ENCODE measurements at places on chromosomes 12 and 14.
A peak's percentile ranks its signal among the peaks of the same experiment; 100 is the strongest.

- peaks cover 20% of the 10 kb centered on the region for H3K27me3 ChIP-seq
- H3K4me1 ChIP-seq = peaks cover 58% of the 10 kb centered on the region
- ATAC-seq = peak; percentile 72
- H3K36me3 ChIP-seq = peaks cover 7% of the 10 kb centered on the region
- H3K4me3 ChIP-seq = no peak overlapping the region
Measured at GRCh38 chr12:111359231-111359913, 9.5 kb downstream of the PHETA1 start.

DNA sequence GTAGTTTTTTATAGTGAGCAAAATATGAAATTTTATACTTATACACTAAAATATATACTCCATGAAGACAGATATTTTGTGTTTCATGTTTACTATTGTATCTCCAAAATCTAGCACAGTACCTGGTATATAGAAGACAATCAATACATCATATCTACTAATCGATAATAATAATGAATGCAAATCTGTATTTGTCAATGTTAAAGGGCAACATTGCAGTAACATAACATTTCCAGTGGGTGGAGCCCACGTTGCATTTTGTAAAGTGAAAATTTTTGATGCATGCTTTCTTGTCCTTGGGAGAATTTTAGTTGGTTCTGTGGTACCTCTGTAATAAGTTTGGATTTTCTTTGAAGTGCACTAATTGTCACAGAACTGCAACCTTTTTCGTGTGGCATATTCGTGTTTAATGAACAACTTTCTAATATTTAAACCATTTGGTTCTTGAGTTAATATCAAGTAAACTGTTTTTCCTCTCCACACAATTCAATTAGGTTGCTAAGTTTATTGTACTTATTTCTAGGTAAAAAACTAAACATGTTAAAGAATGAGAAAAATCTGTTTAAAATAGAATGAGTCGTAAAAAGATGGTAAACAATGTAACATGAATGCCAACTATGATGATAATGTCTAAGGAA, 47.4 kb downstream of the AVPR1A start:
- H3K4me1 ChIP-seq = no peaks in the 10 kb centered on the region
- H3K27me3 ChIP-seq = no peaks in the 10 kb centered on the region
- H3K27ac ChIP-seq = no peak overlapping the region
- no peak overlapping the region for H3K4me3 ChIP-seq
- no peak for ATAC-seq

- H3K4me3 ChIP-seq = no peak overlapping the region
- H3K4me1 ChIP-seq = peaks cover 16% of the 10 kb centered on the region
- peaks cover 29% of the 10 kb centered on the region for H3K36me3 ChIP-seq
- no peak overlapping the region for H3K27ac ChIP-seq
- no peaks in the 10 kb centered on the region for H3K27me3 ChIP-seq
- no peak for ATAC-seq
Measured at GRCh38 chr12:49524660-49525324, 14.0 kb upstream of the KCNH3 start.

DNA sequence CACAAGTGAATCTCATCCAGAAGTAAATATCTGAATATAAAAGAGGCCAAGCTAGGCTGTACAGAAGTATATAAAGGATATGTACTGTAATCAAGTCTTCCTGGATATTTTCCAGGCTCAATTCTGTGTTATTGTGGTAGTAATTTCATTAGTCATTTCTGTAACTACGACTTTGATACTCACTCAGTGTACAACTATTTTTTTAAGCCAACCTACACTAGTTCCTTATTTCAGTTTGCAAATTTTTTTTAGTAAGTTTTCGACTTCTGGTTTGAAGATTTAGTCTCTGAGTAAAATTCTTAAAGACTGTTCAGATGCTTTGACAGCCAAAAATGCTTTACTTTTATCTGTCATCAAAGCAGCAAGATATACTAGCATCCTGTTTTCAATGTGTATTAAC, 130.8 kb downstream of the CAPZA3 start:
- no peaks in the 10 kb centered on the region for H3K36me3 ChIP-seq
- no peaks in the 10 kb centered on the region for H3K27me3 ChIP-seq
- H3K4me3 ChIP-seq = no peak overlapping the region
- no peaks in the 10 kb centered on the region for H3K4me1 ChIP-seq
- ATAC-seq = no peak

DNA sequence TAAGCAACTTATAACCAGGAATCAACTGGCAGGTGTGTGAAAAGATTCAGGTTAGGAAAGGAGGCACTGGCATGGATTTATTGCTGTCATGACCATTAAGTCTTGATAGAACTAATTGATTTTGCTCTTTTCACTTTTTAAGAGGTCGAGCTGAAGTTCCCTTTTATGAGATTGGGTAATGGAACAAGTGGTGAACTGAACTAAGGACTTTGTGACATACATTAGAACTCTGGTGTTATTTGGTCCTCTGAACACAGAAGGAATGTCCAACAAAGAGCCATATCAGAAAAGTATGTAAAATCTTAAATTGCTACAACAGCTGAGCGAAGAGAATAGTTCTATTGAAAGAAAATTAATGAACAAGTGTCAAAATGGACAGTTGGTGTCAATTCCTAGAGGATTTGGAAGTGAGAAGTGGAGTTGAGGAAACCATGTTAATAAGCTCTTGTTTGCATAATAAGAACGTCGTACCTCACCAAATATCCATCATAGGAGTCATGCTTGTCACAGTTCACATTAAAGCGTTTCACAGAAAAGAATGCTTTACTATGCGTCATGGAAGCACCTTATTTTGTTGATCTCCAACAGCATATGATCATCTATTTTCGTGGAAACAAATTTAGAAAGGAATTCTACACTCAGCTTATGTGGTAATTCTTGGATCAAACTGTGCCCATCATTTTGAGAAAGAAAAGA, 8.4 kb upstream of the MYF6 start:
- ATAC-seq = no peak
- H3K36me3 ChIP-seq = no peaks in the 10 kb centered on the region
- H3K4me1 ChIP-seq = peaks cover 10% of the 10 kb centered on the region
- H3K4me3 ChIP-seq = no peak overlapping the region
- H3K27ac ChIP-seq = no peak overlapping the region
- no peaks in the 10 kb centered on the region for H3K27me3 ChIP-seq

- H3K27ac ChIP-seq = peak overlapping the region; percentile 24
- no peak for ATAC-seq
- H3K27me3 ChIP-seq = no peaks in the 10 kb centered on the region
- peaks cover 20% of the 10 kb centered on the region for H3K36me3 ChIP-seq
Measured at GRCh38 chr12:51163795-51164194, 9.1 kb downstream of the TFCP2 start.

Data from stimulated activated memory B cell treated with anti-CD40 and anti-IgM and Interleukin-4, amounts not matched to agents 10 μg/mL and 1 μg/mL and 100 μg/mL, for 72 hours (primary cell).